Lung microvascular endothelial cell (primary cell): ENCODE measurements at places on chromosomes 12 and 14. TPM values are rescaled to one million over a fixed set of nuclear protein-coding genes. Genes with fewer than 3 reads are reported as not detected.

WNT1 gene
- not detected in 2 replicates for total RNA-seq

GRCh38 chr14:77848031-77848430 is 48.1 kb downstream of the ADCK1 start:
- DNase-seq = no peak

DNA sequence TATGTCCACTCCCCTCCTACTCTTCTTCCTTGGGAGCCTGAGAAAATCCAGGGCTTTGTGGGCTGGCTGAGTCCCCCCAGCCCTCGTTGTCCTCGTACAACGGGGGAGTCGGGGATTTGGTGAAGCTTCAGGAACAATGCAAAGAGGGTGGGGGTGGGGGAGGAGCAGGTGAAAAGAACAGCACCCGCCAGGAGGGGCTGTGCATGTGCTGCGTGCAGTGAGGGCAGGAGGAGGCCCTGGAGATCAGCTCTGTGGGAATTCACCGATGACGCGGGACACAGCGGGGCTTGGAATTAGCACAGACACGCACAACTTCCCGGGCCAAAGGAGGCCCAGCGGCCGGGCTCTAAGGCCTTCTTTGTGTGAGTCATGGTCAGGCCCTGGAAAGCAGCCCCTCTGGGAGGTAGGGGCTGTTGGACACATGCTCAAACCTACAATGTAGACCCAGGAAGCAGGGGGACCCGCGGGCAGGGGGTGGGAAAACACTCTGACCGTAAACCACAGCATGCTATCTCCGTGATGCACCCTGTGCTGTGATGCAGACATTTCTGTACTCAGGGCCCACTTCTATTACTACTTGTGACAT is 32.8 kb downstream of the RBM19 start:
- DNase-seq = no peak

- DNase-seq = no peak
Observed at GRCh38 chr12:40692765-40693206, 547 bp downstream of the CNTN1 start.

GRCh38 chr12:131732996-131733615 is 22.2 kb downstream of the SFSWAP start:
- DNase-seq = no peak

DNA sequence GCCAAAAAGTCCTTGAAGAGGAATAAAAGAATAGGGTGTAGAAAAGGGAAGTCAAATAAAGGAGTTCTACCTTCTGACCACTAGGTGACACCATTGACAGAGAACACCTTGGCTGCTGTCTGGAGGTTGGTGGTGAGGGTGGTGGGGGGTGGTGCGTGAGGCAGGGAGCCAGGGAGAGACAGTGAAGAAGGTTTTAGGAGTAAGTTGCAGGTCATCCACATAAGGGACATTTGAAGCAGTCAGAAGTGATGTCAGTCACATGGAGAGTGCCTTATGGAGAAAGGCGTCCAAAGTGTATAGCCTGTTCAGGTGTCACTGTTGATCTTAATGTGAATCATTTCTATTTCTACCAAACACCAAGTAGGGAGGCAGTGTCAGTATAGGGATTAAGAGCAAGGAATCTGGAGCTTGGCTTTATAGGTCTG is 279.3 kb upstream of the DDHD1 start:
- DNase-seq = peak; percentile 36

DNA sequence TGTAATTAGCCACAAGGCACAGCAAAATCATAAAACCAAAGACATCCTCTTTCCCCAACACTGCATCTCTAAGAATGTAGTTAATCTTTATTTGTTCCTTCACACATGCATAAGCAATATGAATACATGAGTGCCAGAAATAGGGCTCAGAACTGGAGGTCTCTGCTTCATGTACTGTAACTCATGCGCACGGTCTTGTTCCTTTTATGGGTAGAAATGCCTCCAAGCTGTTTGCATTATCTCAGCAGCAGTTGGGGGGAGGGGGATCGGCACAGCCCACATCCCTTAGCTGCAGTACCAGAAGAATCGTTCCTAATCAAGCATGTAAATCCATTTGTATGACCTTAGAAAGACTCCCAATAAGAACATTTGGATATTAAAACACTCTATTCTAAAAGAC is 20.0 kb downstream of the RHOJ start:
- DNase-seq = no peak

DNA sequence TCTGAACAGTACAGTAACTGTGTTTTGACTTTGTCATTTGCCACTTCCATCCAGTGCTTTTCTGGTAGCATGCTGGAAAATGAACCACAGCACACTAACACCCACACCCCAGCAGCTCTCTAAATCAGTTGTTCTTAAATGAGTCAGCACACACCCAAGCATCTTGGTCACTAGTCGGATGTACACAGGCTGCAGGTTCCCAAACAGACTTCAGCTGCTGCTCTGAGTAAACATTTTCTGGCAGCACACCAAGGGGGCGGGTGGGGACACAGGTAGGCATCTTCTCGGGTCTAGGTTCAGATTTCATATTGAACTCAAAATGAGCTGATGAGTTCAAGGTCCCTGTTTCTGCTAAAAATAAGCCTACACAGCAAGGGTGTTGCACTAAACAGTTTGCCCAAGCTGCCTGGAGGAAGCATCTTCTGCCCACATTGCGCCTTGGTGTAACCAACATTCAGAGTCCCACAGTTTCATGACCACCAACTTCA is 39.8 kb downstream of the IFNG start:
- no peak for DNase-seq

GRCh38 chr12:75890660-75891059 is 140.9 kb downstream of the PHLDA1 start:
- no peak for DNase-seq

DNA sequence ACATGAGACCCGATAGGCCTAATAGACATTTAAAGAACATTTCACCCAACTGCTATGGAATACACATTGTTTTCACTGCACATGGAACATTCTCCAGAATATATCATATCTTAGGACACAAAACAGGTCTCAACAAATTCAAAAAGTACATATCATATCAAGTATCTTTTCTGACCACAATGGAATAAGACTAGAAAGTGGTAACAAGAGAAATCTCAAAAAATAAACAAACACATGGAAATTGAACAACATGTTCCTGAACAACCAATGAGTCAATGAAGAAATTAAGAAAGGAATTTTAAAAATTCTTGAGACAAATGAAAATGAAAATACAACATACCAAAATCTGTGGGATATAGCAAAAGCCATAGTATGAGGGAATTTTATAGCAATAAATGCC is 208.1 kb downstream of the PTPRO start:
- no peak for DNase-seq

GRCh38 chr14:79656056-79656455 is 555.2 kb downstream of the DIO2 start:
- DNase-seq = no peak

BMP4 gene
- total RNA-seq = 25.1 and 48.2 TPM in 2 replicates

- DNase-seq = no peak
Observed at GRCh38 chr14:21090940-21091663, 7.4 kb downstream of the ZNF219 start.

SIX4 gene
- total RNA-seq = 0.20 and 0.87 TPM in 2 replicates

GRCh38 chr12:112108202-112109079 is at the start of gene NAA25:
TSS of gene NAA25 (minus strand) at chr12:112108783. CDS start at chr12:112108773, 10 bp downstream.
- DNase-seq = peak; percentile 90

SYT10 gene
- not detected in 2 replicates for total RNA-seq

DNA sequence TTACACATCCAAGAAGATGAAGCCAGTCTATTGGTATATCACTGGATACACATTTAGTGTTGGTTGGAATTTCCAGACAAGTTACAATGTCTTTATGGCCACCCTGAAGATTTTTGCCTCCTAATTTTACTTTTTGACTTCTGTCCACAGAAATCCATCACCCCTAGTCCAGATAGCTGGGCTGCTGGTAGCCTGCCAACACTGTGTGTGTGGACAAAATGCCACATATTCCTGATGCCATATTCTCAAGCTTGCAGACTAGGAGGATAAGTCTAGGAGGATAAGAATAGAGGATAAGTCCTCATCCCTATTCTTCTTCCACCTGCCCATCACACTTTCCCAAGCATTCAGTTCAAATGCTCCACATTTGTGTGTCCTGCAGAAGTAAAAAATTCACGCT is 4.6 kb downstream of the ESR2 start:
- no peak for DNase-seq

EXOC3L4 gene
- total RNA-seq = not detected in 2 replicates

- peak; percentile 28 for DNase-seq
Observed at GRCh38 chr12:9751204-9752144, 9.2 kb downstream of the CD69 start.

- DNase-seq = no peak
Observed at GRCh38 chr14:105398726-105399465, 558 bp downstream of the TEX22 start.

ISM2 gene
- not detected in 2 replicates for total RNA-seq

GRCh38 chr12:132559652-132560363 is 50.6 kb downstream of the LRCOL1 start:
- DNase-seq = peak; percentile 71

POTEM gene
- not detected in 2 replicates for total RNA-seq

AKAP3 gene
- 0.20 and 1.3 TPM in 2 replicates for total RNA-seq

GRCh38 chr14:51424561-51425251 is 184.7 kb downstream of the TMX1 start:
- DNase-seq = peak; percentile 58

GRCh38 chr12:49903700-49904423 is at the start of gene FAIM2:
TSS of gene FAIM2 (minus strand) at chr12:49903900. CDS start at chr12:49903792, 108 bp downstream.
- no peak for DNase-seq
